Diencephalon (tissue), 1 donor: ENCODE measurements at places on chromosomes 3 and 15. TPM values are rescaled to one million over a fixed set of nuclear protein-coding genes. Genes with fewer than 3 reads are reported as not detected.

Gene TIGIT
- not detected for total RNA-seq

Gene KBTBD13
- total RNA-seq, result not detected

Gene PLSCR2
- total RNA-seq, result not detected

Gene CAV3
- total RNA-seq, result not detected

Gene LYZL4
- not detected for total RNA-seq

Gene FAM43A
- total RNA-seq, result 5.8 TPM

Gene CACNA1D
- 30.9 TPM for total RNA-seq

Gene ADPRH
- total RNA-seq, result 2.3 TPM

Gene IFT57
- 57.7 TPM for total RNA-seq

Gene SNX33
- 2.5 TPM for total RNA-seq

Gene ZDHHC23
- 11.3 TPM for total RNA-seq

Gene SLC22A14
- total RNA-seq, result 0.69 TPM

Gene CPA3
- 1.6 TPM for total RNA-seq

Gene ACSBG1
- 9.9 TPM for total RNA-seq
